ENCODE measurements at places on chromosomes 13 and 19.

- no peak for DNase-seq
Measured at GRCh38 chr19:10089801-10090375, 3.8 kb downstream of the SHFL start.

GRCh38 chr13:75458696-75459422, 23.1 kb downstream of the TBC1D4 start:
- DNase-seq = no peak

DNA sequence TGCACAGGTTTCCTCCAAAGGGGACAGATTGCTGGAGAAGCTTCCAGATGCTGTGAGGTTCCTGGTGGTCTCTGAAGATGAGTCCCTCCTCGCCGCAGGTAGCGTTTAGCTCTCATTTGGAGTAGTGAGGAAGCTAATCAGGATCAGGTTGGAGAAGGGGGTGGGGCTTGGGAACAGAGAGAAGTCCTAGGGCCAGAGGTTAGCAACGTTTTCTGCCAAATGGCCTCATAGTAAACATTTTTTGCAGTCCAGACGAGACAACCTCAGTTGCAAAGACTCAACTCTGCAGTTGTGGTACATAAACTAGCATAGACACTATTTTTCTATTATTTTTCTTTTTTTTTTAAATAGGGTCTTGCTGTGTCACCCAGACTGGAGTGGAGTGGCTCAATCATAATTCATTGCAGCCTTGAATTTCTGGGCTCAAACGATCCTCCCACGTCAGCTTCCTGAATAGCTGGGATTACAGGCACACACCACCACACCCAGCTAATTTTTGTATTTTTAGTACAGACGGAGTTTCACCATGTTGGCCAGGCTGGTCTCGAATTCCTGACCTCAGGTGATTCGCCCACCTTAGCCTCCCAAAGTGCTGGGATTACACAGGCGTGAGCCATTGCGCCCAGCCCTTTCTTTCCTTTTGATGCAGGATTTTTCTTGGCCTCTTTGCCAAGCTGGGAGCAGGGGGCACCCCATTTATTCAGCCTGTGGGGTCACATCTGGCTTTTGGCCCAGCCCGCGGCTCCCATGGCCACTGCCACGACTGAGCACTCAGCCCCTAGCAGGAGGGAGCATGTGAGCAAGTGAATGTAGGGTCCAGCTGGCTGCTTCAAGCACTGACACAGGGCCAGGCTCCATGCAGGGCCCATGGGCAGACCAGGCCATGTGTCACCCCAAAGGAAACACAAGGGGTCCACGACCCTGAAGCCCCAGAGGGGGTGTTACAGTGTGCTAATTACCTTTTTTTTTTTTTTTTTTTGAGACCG, 34.4 kb upstream of the SIN3B start:
- DNase-seq = no peak

GRCh38 chr19:3494051-3494450, 6.4 kb downstream of the DOHH start:
- DNase-seq = no peak

GRCh38 chr19:2661615-2662014, 40.9 kb downstream of the GNG7 start:
- DNase-seq = peak; percentile 17

- no peak for DNase-seq
Measured at GRCh38 chr13:51318015-51318414, 21.5 kb upstream of the SERPINE3 start.

DNA sequence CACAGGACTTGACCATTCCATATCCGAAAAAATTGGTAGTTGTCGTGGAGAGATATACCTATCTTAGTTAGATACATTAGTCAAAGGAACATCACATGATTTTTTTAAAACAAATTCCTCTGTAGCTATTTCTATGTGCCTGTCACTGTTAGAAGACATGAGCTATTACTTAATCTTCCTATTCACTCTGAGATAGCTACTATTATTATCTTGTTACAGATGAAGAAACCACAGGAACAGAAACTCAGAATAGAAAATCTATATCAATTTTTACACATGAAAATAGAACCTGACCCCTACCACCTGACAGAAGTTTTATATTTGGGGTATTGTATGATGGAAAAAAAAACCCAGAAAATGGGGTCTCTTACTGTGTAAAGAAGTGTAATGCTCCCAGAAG, 68.9 kb upstream of the TDRD3 start:
- DNase-seq = no peak

DNA sequence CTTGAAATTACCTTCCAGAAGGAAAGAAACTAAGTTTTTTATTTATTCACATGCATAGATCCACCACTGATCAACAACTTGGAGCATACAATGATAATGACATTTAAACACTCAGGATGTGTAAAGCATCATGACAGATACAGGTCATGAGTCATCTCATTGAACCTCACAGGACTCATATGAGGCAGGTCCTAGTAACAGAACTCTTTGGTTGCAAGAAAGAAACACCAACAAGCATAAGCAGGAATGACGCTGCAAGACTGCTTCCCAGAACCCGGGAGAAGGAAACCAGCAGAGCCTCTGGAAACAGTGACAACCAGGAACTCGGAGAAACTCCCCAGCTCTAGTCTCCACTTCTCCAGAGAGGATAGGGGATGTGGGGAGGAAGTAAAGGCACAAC, 60.8 kb upstream of the IPO5 start:
- DNase-seq = no peak

DNA sequence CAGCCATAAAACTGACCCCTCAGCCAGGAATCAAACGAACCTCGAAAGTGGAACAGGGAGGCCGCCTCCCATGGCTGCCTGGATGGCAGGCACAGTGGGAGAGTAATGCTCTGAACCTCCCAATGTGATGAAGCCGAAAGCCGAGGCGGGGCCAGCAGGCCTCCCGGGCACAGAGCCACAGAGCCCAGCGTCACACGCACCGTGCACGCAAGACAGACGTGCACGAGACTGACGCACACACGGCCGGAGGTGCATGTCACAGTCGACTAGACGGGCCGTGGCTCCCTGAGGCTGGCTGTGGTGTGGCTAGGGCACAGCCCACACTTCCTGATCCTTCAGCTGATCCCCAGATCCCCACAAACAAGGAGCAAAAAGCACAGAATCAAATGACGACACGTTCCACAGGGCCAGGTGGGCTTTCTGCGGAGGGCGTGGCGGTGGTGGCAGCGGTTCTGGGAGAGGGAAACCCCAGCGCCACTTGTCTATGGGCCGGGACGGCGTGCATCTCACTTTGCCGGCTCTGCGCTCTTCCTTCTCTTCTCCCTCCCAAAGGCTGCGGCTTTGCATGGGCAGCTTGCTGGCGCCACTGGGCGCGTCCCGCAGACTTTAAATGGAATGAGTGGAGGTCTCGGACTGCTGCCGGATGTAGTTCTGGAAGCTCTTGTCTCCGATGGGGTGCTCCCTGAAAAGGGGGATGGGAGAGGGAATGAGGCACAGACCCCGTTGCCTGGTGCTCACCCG, 5.0 kb upstream of the C13orf46 start:
- DNase-seq = no peak

DNA sequence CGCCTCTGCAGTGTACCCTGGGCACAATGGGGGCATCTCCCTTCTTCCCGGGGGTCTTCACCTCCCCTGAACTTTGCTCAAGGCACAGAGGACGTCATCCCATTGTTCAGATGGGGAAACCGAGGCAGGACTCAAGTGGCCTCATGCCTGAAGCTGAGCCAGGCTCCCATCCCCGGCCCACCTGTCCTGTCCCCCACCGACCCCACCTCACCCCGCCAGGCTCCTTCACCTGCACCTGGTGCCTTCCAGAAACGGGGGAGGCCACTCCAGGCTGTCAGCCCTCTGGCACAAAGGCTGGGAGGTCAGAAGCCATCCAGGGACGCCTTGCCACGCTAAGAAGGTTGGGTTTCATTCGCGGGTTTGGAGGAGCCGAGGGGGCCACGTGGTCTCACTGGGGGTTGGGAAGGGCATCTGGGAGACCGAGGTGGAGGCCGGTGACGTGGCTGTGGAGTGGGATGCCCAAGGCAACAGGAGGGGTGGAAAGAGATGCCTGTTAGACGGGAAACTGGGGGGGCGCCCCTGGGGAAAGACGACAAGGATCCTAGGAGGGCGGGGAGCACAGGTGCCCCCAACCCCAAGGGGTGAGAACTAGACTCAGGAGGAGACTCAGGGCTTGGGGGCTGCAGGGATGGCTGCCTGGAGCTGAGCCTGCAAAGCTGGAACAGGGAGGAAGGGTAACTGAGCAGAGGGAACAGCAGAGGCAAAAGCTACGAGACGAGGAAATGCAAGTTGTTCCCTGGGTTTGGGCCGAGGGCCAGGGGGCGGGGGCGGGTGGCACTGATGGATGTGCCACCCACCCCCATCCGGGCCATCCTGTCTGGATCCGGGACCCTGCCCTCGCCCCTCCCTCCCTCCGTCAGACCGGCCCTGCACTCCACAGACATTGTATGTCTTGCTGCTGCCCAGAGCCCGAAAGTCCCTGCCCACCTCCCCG, 6.0 kb upstream of the TCF3 start:
- DNase-seq = no peak

GRCh38 chr19:5804516-5805461, at the start of gene NRTN:
TSS of gene NRTN (plus strand) at chr19:5805067. CDS start at chr19:5824166, 19,099 bp downstream.
- DNase-seq = no peak

GRCh38 chr13:42064259-42064658, 15.8 kb downstream of the DGKH start:
- DNase-seq = no peak

DNA sequence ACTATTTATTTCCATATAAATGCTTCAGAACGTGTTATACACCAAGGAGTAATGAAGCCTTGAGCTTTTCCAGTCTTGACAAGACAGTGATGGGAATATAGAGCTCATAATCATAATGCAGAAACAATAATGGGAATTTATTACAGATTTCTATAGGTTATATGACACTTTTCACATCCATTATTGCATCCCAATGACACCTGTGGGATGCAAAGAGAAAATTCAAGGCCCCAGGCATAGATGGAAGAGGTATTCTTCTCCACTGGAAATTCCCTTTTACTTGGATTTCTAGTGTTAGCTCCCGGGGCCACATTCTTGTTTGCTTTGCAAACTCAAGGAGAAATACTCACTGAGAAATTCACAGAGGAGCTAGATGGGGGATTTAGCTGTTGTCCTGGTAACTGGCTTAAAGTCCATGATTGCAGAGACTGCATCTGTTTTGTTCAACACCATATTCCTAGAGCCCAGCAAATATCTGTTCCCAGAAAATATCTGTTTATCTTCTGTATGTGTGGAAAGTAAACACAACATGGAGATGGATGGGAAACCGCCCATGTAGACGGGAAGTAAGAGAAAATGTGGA, 30.6 kb upstream of the TNFSF11 start:
- DNase-seq = no peak

- DNase-seq = no peak
Measured at GRCh38 chr19:15213715-15214381, 13.1 kb upstream of the NOTCH3 start.

- DNase-seq = no peak
Measured at GRCh38 chr19:294946-295686, 3.9 kb upstream of the PLPP2 start.

DNA sequence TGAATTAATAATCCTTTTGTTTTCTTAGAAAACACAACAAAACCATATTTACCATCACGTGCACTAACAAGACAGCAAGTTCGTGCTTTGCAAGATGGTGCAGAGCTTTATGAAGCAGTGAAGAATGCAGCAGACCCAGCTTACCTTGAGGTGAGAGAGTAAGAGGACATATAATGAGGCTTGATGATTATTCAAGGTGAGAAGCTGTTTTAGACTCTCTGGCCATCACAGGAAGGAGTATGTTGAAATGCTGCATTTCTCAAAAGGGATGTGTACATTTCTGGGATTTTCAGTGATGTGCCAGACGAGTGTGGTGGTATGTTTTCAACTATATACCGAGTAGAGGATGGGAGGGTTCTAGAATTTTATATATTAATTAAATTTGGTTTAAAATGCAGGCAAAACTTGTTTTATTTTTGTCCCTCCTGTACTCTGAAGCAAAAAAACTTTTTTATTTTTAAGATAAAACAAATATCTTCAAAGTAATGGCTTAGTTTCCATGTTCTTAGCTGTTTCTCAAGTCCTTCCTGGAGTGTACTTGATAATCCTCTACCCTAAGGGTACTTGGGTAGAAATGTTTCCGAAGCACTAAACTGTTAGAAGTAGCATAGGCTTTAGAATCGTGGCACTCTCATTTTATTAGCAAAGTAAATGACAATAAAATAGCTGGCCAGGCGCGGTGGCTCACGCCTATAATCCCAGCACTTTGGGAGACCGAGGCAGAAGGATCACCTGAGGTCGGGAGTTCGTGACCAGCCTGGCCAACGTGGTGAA, 51.1 kb downstream of the N4BP2L1 start:
- no peak for DNase-seq

DNA sequence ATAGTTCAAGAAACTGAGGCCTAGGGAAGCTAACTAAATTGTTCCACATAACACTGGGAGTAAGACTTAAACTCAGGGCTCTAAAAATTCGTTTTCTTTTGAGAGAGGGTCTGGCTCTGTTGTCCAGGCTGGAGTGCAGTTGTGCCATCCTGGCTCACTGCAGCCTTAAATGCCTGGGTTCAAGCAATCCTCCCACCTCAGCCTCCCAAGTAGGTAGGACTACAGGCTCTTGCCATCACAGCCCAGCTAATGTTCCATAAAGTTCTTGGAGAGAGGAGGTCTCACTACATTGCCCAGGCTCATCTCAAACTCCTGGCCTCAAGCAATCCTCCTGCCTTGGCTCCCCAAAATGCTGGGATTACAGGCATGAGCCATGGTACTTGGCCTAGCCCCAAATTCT, 10.7 kb downstream of the ZMYM5 start:
- DNase-seq = no peak

DNA sequence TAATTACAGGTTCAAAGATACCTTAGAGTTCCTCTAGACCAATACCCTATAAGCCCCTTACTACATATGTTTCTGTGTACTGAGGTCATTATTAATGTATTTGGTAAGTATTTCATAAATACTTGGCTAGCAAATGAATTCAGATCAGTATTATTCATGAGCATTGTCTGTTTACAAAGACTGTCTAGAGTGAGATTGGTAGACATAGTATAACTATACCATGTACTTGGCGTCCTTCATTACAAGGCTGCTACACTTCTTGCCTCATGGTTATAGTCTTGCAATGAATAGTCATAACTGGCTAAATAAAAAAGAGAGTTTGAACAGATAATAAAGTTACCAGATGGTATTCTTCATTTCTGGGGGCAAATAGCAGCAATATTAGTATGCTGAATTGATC, 12.1 kb downstream of the SETDB2 start:
- no peak for DNase-seq

DNA sequence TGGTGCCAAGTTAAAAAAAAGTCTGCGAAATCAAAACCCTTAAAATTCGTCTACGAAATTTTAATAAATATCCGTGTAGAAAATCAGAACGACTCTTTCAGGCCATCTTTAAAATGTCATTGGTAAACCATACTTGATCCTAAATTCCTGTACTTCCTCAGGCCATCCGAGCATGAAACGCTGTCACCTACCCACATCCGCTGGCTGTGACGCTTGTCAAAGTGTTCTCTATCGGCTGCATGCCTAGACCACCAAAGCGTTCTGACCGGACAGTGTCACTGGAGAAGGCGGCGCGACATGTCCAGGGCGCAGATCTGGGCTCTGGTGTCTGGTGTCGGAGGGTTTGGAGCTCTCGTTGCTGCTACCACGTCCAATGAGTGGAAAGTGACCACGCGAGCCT, 119.0 kb upstream of the CLDN10 start:
- DNase-seq = no peak
